GM23338 (cell line): ENCODE measurements at places on chromosomes 11 and 22.
A peak's percentile ranks its signal among the peaks of the same experiment; 100 is the strongest.

- H3K4me1 ChIP-seq, result no peaks in the 10 kb centered on the region
- H3K4me3 ChIP-seq, result no peak overlapping the region
- no peaks in the 10 kb centered on the region for H3K27me3 ChIP-seq
- no peaks in the 10 kb centered on the region for H3K36me3 ChIP-seq
Measured at GRCh38 chr22:17764036-17764435, 10.2 kb downstream of the BID start.

GRCh38 chr11:126310200-126310991 is 6.5 kb downstream of the DCPS start:
- H3K27me3 ChIP-seq, result no peaks in the 10 kb centered on the region
- no peak overlapping the region for H3K27ac ChIP-seq
- DNase-seq, result peak; percentile 83

- H3K27ac ChIP-seq, result no peak overlapping the region
- peaks cover 52% of the 10 kb centered on the region for H3K4me1 ChIP-seq
- DNase-seq, result no peak
- H3K4me3 ChIP-seq, result no peak overlapping the region
- no peaks in the 10 kb centered on the region for H3K36me3 ChIP-seq
Measured at GRCh38 chr11:16179676-16180075, 176.7 kb downstream of the SOX6 start.

GRCh38 chr11:85810521-85810870 is 445 bp downstream of the SYTL2 start:
- H3K36me3 ChIP-seq, result no peaks in the 10 kb centered on the region
- H3K27ac ChIP-seq, result no peak overlapping the region

DNA sequence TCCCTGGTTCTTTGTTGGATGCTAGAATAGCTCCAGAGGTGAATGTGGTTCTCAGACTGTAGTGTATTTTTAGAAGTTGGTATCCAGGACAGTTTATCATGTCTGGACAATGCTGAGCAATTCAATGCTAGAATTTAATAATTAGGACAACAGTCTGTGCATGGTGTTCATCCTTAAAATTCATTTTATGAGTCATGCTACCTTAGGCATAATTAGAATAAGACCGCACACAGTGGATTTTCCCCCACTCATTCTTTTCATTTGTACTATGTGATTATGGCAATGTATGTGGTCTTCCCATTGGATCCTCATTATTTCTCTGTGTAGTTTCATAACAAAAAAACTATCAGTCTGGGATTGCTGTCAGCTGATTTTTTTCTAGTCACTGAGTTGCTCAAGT is 196.7 kb downstream of the ARHGAP42 start:
- no peaks in the 10 kb centered on the region for H3K36me3 ChIP-seq
- H3K27ac ChIP-seq, result no peak overlapping the region
- no peak overlapping the region for H3K4me3 ChIP-seq
- no peak for DNase-seq
- H3K27me3 ChIP-seq, result no peaks in the 10 kb centered on the region

- H3K4me1 ChIP-seq, result no peaks in the 10 kb centered on the region
- no peak overlapping the region for H3K4me3 ChIP-seq
- no peaks in the 10 kb centered on the region for H3K36me3 ChIP-seq
- no peak for DNase-seq
- H3K27ac ChIP-seq, result no peak overlapping the region
- H3K27me3 ChIP-seq, result no peaks in the 10 kb centered on the region
Measured at GRCh38 chr11:22276535-22276934, 61.6 kb upstream of the SLC17A6 start.

DNA sequence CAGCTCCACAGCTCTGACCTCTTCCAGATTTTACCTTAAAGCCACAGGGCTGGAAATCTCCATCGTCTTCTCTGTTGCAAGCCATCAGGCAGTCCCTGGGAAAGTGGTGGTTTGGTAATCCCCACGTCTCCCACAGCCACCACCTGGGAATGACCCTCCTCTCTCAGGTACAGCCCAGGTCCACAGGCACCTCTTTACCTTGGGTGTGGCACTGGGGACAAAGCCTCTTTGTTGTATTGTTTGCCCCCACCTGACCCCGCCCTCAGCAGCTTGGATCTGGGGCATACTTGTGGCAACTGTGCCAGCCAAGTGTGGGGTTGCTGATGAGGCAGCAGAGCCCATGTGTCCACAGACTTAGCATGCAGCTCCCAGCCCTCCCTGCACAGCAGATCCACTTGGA is 77.6 kb downstream of the LRRC32 start:
- H3K36me3 ChIP-seq, result no peaks in the 10 kb centered on the region
- no peaks in the 10 kb centered on the region for H3K27me3 ChIP-seq
- H3K4me3 ChIP-seq, result no peak overlapping the region
- H3K4me1 ChIP-seq, result no peaks in the 10 kb centered on the region
- H3K27ac ChIP-seq, result no peak overlapping the region
